Transverse colon (tissue), 4 donors: ENCODE measurements at places on chromosomes 5 and 9. TPM values are rescaled to one million over a fixed set of nuclear protein-coding genes. Genes with fewer than 3 reads are reported as not detected.

DNA sequence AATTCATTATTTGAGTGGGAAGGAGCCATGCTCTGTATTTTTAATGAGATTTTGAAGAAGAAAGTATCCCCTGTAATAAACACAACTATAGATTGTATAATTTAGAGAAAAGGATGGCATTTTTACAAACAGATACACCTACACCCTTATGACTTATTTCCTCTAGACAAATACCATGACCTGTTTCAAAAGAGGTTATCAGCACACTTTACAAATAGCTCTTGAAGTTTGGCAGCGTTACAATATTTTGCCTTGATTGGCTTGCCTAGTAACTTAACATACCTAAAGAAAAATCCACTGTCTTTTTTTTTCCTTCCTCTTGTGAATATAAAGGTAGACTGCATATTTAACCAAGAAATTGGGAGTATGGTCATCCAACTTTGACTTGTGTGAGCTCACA, 28.5 kb upstream of the CETN3 start:
- no peaks in the 10 kb centered on the region for H3K36me3 ChIP-seq
- DNase-seq, result no peak
- no peaks in the 10 kb centered on the region for H3K27me3 ChIP-seq
- no peak overlapping the region for H3K4me3 ChIP-seq
- H3K27ac ChIP-seq, result no peak overlapping the region

GRCh38 chr5:9194509-9194908, 351.4 kb downstream of the SEMA5A start:
- no peak overlapping the region for H3K4me3 ChIP-seq
- H3K27ac ChIP-seq, result no peak overlapping the region
- no peaks in the 10 kb centered on the region for H3K4me1 ChIP-seq
- H3K36me3 ChIP-seq, result no peaks in the 10 kb centered on the region
- no peak for DNase-seq

- no peaks in the 10 kb centered on the region for H3K4me1 ChIP-seq
- no peak overlapping the region for H3K27ac ChIP-seq
- H3K36me3 ChIP-seq, result no peaks in the 10 kb centered on the region
- no peak for DNase-seq
- no peak overlapping the region for H3K4me3 ChIP-seq
- H3K27me3 ChIP-seq, result no peaks in the 10 kb centered on the region
Observed at GRCh38 chr5:56454219-56454862, 221.2 kb upstream of the ANKRD55 start.

- DNase-seq, result no peak
- H3K4me3 ChIP-seq, result no peak overlapping the region
- H3K4me1 ChIP-seq, result no peaks in the 10 kb centered on the region
- H3K27ac ChIP-seq, result no peak overlapping the region
- no peaks in the 10 kb centered on the region for H3K27me3 ChIP-seq
- H3K36me3 ChIP-seq, result no peaks in the 10 kb centered on the region
Observed at GRCh38 chr9:93711002-93711401, 134.6 kb downstream of the PHF2 start.

- no peaks in the 10 kb centered on the region for H3K36me3 ChIP-seq
- no peak overlapping the region for H3K27ac ChIP-seq
- H3K4me1 ChIP-seq, result no peaks in the 10 kb centered on the region
- no peak for DNase-seq
Observed at GRCh38 chr5:105874316-105874715, 1796.4 kb downstream of the EFNA5 start.

- no peaks in the 10 kb centered on the region for H3K36me3 ChIP-seq
- H3K4me1 ChIP-seq, result no peaks in the 10 kb centered on the region
- no peaks in the 10 kb centered on the region for H3K27me3 ChIP-seq
- no peak overlapping the region for H3K27ac ChIP-seq
- no peak overlapping the region for H3K4me3 ChIP-seq
Observed at GRCh38 chr5:37849641-37850040, 9.8 kb upstream of the GDNF start.

GRCh38 chr9:120970244-120970643, 43.6 kb upstream of the TRAF1 start:
- DNase-seq, result no peak
- H3K36me3 ChIP-seq, result no peaks in the 10 kb centered on the region
- H3K27me3 ChIP-seq, result no peaks in the 10 kb centered on the region

DNA sequence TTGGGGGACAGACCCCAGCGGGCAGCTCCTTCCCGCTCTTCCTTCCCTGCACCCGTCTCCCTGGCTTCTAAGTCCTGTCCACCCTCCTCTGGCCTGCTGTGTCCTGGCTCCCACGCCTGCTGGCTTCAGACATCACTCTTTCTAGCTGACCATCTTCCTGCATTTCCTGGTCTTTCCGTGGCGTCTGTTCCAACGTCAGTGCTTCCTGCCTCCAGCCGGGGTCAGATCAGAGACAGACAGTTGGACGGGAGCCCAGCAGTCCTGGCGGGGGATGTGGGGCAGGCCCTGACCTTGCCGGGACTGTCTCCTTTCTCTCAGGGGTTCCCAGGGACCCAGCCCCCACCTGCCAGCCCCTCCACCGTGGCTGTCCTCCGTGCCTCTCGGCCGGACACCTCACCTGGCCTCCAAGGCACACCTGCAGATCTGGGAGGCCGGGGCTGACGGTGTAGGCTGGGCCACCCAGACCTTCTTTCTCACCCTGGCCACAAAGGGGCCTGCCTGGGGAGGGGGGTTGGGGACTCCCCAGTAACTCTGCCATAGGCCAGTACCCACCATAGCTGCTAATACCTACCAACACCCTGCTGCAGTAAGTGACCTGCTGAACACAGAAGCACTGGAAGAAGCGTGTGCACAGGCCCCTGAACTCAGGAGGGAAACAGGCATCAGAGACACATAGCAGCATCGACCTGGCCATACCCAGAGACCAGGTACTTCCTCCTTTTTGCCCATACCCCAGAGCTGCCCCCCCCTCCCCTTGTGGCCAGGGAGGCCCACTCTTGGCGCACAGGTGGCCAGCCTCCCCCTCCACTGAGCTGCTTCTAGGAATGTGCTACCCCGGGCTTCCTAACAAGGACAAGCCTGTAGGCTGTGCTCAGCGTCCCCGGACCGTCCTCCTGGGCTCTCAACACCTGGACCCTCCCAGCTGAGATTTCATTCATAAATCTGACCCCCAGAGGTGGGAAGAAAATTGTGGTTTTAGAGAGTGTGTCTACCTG, 5.1 kb downstream of the NRARP start:
- H3K36me3 ChIP-seq, result no peaks in the 10 kb centered on the region
- H3K4me1 ChIP-seq, result peaks cover 44% of the 10 kb centered on the region
- H3K27me3 ChIP-seq, result peaks cover 76% of the 10 kb centered on the region
- peak overlapping the region; percentile 86 for H3K27ac ChIP-seq

DNA sequence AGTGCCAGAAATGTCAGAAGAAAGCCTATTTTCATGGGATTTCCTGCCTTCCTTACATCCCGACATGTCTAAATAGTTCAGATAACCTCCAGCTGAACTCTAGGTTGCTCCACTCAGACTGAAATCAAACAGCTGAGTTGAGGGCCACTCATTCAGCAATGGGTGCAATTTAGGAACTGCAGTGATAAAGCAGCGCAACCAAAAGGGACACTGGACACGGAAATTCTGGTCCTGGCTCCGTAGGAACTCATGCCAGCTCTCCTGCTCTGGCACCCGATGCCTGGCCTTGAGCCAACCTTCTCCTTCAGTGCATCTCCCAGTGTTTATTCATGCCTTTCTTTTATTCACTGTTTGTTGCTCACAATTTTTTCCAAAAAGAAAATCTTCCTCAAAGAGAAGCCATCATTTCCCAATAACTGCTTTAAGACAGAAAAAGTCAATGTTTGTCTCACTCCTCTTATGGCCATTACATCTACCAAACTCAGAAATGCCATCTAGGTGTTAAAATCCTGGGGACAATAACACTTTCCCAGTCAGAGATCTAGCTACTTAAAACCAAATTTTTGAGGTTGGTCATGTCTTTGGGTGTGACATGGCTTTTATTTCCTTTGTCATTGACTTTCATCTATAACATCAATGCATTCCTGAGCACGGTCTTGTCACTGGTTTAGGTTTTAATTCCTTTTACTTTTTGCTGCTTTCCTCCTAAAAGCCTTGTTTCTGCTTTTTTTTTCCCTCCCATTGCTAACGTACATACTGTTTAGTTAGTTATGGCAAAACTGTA, 126.9 kb downstream of the PDE4D start:
- DNase-seq, result peak; percentile 43
- no peaks in the 10 kb centered on the region for H3K36me3 ChIP-seq
- H3K27ac ChIP-seq, result peak overlapping the region; percentile 86
- H3K4me1 ChIP-seq, result peaks cover 18% of the 10 kb centered on the region
- H3K4me3 ChIP-seq, result peak overlapping the region; percentile 59
- H3K27me3 ChIP-seq, result no peaks in the 10 kb centered on the region

GRCh38 chr5:135312255-135312935, 86.6 kb downstream of the MACROH2A1 start:
- H3K4me1 ChIP-seq, result no peaks in the 10 kb centered on the region
- H3K27me3 ChIP-seq, result no peaks in the 10 kb centered on the region
- no peak overlapping the region for H3K4me3 ChIP-seq
- no peak for DNase-seq
- H3K36me3 ChIP-seq, result no peaks in the 10 kb centered on the region
- no peak overlapping the region for H3K27ac ChIP-seq

UBE2R2 gene
- 23.8 TPM for total RNA-seq

GRIA1 gene
- total RNA-seq, result not detected

PCDHB1 gene
- total RNA-seq, result not detected

NACC2 gene
- total RNA-seq, result 26.9 TPM

INSL4 gene
- total RNA-seq, result not detected

ORM2 gene
- total RNA-seq, result not detected
